ENCODE measurements at places on chromosomes 4 and X.

DNA sequence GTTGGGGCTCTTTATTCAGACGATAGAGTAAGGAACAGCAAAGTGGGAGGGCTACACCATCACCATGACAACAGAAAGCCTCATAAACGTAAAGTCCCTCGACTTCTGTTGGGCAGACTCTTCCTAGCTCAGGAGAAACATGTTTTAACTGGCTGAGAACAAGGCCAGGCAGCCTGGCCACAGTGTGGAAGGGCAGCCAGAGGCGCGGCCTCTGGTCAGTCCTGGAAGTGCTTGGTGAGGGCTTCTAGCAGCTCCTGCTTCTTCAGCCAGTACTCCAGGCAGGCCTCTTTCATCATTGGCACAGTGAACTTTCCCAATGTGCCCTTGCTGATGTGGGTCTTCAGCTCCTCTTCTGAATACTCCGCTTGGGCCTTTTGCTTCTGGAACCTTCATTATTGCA, 690.9 kb downstream of the PCDH19 start:
- DNase-seq = no peak

DNA sequence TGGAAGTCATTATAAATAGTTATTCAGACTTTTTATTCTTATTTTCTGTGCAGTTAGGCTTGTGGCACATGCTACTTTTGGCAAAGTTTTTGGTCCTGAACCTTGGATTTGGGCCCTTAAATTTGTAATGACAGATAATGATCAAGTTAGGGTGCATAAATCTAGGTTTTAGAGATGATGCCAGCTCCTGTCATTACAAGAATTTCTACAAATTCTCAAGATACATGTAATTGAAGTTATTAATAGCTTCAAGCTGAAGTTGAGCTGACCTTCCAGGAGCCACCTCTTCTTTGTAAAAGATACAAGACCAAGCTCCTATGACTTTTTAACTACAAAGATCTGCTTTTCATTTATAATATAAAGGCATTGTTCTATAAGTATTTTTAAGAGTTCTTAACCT, 255.6 kb upstream of the UGT8 start:
- no peak for DNase-seq

DNA sequence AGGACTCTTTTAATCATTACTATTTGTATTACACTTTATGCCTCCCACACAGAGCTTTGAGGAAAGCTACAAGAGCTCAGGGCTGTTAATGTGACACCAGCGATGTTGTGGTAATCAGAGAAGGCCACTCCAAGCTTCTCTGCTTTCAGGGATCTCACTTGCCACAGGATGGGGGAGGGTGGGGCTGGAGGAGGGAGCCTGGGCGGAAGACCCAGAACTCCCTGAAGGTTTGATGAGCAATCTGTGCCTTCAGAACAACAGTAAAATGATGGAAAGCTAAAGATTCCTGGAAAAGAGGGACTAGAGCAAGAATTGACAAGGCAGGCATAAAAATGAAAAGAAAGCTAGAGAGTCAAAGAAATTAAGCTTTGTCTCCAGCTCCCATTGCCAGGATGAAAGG, 75.6 kb downstream of the MAML3 start:
- DNase-seq = peak; percentile 49

DNA sequence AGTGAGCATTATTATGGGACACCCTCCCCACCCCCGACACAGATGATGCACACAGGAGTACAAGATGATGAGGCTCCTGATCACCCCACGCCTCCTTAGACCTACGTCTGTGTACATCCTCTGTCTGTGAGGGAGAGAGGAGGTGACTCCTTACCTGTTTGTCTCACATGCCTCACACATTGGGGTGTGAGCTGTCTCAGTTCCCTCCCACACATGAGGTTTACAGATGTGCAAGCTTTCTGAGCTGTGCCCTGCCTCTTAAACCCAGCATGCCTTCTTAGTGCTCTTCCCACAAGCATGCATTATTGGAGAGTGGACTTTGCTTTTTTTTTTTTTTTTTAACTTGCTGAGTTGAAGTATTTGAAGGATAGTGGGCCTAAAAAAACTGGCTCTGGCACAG, 76.7 kb downstream of the CLCN5 start:
- DNase-seq = no peak

GRCh38 chr4:6769233-6769988, 13.1 kb upstream of the KIAA0232 start:
- no peak for DNase-seq

DNA sequence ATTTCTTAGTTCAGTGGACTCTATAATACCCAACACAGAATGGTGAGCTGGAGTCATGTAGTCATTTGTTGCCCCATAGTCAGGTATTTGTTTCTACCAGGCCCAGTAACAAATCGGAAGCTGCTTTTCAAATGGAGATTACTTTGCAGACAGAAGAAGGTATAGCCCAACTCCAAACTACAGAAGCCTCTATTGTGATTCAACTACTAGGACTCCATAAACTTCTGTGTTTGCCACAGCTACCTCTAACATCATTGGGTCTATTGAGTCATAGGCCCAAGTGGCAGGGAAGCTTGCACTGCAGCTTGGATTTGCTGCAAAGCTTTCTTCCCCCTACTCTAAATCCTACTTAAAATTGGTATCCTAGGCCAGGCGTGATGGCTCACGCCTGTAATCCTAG, 148.8 kb upstream of the STK26 start:
- DNase-seq = no peak

- DNase-seq = no peak
These were observed 15.8 kb upstream of the VEGFD start for GRCh38 chrX:15399962-15400391.

DNA sequence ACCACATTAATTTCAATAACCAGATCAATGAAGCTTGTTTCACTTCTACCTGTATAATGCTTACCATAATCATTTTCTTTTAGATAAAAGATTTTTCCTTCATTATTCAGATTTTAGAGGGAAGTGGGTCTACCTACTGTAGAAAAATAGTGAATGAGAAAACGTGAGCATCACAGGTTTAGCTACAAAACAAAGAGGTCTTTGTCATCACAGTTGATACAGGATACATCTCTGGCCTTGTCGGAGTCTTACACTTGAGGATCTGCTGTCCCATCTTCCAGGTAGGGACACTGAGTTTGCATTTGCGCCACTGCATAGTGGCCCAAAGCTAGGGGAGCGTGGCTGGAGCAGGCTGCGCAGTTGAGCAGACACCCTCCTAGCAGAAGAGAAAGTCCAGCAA, 710 bp downstream of the CLDN24 start:
- DNase-seq = no peak

DNA sequence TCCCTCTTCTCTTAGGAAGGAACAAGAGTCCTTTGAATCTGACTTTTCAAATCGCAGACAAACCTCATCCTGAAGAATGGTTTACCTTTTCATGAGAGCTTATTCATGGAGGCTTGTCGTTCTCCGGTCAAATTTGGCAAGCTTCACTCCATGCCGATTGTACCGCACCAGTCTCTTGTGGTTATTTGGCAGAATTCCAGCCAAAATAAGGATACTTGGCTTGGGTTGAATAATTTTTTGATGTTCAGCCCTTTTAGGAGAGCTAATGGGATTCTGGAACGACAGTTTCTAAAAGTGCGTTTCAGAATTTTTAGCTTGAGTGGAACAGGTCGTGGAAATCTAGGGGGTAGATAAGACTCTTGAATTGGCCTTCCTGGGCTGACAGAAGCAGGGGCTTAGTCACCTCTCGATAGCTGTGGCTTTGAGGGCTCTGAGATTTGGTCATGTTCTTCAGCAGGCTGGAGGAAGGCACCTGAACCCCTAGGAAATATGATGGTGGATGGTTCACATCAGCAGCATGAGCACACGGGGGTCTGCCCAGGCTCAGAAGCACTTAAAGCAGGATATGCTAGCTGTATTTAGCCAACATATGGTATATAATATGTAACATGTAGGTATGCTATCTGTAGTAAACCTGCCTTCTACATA, 1.5 kb downstream of the KLHL2 start:
- no peak for DNase-seq

DNA sequence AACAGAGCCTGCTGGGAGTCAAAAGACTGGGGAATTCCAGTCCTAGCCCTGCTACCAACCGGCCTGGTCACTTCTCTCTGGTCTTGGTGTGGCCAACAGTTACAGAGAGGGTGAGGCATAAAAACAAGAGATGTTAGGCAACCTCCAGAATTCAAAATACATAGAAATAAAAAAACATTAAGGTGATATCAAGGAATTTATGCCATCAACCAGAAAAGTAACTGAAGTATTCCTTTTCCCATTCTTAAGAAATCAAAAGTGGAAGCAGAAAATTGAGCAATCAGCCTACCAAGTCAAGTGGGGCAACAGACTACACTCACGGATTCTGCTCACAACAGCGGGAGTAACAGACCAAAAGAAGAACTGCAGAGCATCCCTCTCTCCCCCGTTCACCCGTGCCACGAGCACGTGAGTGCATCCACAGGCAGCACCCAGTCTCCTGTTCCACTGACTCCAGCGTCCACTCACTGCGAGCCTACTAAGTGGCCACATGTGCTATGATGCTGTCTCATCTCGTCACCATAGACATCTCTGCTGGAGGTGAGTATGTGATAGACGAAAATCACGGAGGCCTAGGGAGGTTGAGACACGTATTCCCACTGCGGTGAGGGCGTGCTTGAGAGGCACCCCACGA, 29.3 kb downstream of the AFAP1 start:
- no peak for DNase-seq

GRCh38 chr4:14289708-14290107, 662.2 kb upstream of the BOD1L1 start:
- DNase-seq = no peak

DNA sequence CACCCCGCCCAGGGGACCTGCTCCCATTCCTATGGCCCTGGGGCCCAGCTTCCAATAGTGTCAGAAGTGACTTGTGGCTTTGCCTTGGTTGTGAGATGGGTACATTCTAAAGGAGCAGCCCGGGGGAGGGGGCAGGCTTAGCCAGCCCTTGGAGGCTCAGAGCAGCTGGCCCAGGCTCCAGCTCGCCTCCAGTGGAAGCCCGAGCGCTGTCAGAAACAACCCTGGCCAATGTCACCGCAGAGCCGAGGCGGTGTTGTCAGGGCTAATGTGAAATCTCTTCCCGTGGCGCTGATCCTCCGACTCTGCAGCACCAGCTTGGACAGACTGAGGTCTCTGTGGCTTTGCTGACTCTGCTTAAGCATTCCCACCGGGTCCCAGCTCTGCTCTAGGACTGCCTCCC, 29.2 kb upstream of the ZNF81 start:
- DNase-seq = no peak

- no peak for DNase-seq
These were observed 94.4 kb downstream of the SHROOM4 start for GRCh38 chrX:50719614-50720013.

GRCh38 chr4:184396570-184397515, 77.5 kb downstream of the IRF2 start:
- no peak for DNase-seq

DNA sequence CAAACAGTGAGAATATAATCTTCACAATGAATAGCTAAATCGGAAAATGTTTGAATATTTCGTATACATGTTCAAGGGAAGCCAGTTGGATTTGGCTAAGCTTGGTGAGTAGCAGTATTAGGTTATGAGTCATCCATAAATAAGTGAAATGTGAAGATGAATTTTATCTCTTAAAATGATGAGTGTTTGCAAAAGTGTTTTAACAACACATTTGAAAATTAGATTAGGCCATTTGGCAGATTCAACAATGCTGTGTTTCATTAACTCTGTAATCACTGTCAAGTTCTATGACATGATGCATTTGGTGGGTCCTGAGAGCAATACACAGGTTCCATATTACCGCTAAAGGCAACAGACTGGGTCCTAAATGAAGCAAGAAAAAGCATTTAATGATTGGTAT, 301.9 kb upstream of the PRPS2 start:
- no peak for DNase-seq

DNA sequence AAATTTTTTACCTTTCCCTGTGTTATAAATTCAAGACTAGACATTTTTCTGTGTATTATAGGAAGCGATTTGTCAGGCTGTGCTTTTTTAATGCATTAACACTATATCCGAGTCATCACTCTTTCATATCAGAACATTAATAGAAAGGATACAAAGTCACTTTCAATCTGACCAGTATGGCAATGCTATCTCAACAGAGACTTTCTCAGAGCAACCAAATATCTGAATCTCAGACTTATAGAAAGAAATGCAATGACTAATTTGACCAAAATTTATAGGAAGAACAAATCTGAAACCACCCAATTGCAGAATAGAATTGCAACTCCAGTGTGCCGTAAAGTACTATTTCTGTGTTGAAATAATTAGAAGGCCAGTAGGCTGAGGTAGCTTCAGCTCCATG, 473 bp upstream of the TKTL2 start:
- DNase-seq = no peak

DNA sequence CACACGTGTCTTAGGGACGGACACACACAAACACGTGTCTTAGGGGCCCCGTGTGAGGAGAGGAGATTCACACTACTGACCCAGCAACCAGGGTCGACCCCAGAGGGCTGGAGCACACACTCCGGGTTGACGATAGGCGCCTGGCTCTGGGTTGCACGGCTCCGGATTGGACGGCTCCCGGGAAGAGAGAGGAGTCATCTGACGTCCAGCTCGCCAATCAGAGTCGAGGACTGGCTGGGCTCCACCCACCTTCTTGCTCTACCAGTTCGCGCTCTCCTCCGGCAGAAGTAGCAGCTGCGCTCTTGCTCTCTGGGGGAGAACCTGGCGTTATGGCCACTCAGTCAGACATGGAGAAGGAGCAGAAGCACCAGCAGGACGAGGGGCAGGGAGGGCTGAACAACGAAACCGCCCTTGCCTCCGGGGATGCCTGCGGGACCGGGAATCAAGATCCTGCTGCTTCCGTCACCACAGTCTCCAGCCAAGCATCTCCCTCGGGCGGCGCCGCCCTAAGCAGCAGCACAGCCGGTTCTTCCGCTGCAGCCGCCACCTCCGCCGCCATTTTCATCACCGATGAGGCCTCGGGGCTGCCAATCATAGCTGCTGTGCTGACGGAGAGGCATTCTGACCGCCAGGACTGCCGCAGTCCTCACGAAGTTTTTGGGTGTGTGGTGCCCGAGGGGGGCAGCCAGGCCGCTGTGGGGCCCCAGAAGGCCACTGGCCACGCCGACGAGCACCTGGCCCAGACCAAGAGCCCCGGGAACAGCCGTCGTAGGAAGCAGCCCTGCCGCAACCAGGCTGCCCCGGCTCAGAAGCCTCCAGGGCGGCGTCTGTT, 74.3 kb downstream of the NUDT10 start:
- no peak for DNase-seq

DNA sequence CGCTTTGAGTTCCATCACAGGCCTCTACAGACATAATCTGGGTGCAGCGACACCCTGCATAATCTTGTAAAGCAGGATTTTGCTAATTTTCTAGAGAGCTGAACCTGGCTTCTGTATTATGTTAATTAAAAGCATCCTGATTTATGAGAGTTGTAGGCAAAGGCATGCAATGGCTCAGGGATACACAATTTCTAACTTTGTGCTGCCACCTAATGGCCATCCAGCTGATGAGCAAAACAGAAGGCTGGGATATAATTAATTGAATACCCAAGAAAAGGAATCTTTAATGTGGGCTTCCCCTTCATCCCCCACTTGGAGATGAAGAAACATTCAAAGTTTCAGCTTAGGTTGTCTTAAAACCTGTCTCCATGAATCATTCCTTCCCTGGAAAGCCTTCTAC, 78.1 kb downstream of the BMP15 start:
- DNase-seq = no peak
